ENCODE measurements at places on chromosomes 4 and X. TPM values are rescaled to one million over a fixed set of nuclear protein-coding genes. Genes with fewer than 3 reads are reported as not detected.
A peak's percentile ranks its signal among the peaks of the same experiment; 100 is the strongest.

- DNase-seq = no peak
Measured at GRCh38 chrX:39212456-39212855, 411.2 kb downstream of the MID1IP1 start.

DNA sequence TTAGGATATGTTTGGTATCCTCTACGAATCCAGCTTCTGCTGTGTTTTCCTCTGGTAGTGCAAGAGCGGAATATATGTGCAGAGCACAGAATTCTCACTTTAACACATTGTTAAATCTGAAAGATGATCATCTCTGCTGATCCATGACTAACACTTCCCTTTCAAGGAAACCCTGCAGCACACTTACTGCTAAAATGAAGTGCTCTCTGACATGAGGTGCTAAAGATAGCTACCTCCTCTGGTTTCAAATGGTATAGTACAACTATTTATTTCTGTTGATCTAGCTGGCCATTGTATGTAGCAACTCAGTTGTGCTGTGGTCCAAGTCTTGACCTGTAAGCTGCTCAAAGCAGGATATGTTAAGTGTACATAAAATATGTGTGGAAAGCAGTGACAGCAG, 162.4 kb upstream of the FMR1 start:
- no peak for DNase-seq

- no peak for DNase-seq
Measured at GRCh38 chr4:47597696-47598095, 112.6 kb downstream of the ATP10D start.

DNA sequence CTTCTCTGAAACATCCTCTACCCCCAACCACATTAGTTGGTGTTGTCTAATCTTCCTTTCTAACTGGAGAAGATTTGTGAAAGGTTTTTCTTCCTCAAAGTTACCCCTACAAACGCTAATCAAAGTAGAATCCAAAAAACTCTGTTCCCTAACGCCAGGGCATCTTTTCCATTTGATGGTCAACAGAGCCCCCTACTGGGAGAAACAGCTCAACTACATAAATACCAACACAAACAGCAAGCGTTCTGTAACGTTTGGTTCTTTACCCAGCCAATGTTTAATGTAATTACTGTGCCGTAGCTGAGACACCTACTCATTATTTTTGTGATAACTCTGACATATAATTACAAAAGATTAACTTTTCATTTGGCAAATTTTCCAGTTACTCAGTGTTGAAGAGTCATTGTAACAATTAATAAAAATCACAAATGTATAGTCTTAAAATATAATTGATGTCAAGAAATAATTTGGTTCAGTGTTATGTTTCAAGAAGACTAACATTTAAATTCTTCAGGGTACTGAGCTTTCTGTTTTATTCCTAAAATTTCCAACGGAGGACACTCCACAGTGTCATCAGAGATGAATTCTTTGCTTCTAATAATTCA, 94.9 kb upstream of the TBC1D9 start:
- no peak for DNase-seq

DNA sequence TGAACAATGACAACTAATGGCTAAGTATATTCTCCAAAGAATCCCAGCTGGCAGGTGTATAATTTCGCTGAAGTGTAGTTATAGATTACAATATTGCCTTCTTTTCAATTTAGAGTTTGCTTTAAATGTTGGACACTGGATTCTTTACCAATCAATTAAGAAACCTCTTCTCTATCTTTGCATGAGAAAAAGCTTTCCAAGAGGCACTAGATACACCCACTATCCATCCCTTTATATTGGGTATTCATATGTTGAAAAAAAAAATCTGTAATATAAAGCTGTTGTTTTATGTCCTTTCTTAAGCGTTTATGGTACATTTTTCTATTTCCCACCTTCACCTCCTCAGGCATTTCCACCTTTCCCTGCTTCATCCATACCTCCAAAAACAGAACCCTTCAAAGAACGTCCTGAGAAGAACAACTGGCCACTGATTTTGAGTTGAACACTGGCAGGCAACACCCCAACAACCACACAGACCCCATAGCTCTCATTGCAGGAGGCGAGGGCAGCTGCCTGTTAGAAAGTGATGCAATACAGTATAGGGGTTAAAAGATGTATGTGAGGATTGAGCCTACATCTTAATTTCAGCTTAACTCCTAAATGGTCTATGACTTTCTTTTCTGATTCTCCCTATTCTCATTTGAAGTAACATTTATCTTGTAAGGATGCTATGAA, 11.8 kb downstream of the ADH6 start:
- no peak for DNase-seq

- no peak for DNase-seq
Measured at GRCh38 chrX:85221361-85221760, 22.2 kb downstream of the SATL1 start.

DNA sequence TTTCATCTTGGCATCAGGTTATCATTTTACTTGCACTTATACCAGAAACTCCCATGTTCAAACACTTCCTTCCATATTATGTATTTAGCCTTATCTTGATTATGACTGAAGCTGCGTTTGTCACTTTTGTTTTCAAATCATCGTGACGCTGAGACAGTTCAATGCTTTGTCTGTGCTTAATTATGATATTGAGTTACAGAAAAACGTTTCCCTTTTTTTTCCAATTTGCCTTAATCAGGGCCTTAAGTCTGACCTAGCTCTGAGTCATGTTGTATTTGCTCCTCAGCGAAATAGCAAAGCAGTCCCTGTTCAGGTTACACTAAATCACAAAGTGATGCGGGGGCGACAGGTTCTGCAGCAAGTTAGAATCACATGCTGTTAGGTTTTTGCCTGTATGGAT, 254.7 kb downstream of the AFF2 start:
- DNase-seq = no peak

DNA sequence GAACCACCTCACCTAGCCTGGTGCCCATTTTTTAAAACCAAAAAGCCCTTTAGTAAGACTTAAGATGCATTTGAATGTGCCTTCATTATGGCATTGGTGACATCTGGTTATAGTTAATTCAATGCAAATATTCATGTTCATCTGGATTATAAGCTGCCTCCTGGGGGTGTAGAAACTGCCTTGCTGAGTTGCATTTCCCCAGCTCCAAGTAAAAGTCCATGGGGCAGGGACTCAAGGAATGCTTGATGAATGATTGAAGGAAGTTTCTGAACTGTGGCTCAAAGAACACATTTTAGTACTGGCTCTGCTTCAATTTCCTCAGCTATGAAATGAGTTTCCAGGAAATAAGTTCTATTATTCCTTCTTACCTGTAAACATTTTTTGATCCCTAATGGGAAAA, 18.5 kb upstream of the RBM47 start:
- no peak for DNase-seq

DNA sequence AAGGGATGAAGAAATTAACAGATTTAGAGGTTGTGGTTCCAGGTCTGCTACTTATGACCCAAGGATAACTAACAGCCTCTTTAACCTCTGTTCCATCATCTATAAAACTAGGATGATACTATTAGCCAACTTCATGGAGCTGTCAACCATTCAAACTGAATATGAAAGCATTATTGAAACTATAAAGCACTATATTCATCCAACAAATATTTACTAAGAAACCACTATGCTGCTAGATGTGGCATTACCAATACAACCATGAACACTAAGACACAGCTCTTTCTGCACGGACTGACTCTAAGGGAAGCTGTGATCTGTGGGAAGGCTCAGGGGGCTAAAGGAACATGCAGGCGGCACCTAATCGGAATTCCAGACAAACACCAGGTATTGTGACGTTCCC, 66.0 kb downstream of the APBB2 start:
- DNase-seq = no peak

DNA sequence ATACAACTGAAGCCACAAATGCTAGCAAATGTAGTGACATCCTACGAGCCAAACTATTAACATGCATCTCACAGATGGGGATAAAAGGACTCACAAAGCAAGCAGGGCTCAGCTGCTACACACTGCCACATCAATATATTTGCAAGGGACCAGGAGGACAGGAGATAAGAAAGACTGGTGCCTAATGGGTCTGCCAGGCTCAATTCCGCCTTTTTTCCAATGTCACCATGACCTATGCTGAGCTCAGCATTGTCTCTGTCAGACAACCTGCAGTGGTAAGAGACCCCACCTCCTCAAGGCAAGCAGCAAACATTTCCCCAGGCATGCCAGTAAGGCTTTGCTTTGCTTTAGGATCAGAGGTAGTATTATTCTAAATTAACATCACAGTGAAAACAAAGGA, 435 bp downstream of the DCX start:
- DNase-seq = no peak

DNA sequence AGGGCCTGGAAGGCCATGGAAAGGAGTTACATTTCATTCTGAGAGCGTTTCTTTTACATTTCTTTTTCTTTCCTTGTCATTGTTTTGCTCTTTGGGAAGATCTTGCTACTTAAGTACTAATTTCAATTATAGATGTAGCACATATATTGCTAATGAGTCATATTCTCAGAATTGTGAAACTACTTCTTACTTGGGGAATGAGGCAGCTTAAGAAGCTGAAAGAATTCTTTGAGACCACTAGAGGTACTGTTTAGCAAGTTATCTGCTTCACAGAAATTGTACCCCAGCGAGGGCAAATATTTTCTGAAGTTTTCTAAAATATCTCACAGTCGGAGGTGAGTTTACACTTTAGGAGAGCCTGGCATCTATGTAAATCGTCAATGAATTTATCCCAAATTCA, 100.6 kb downstream of the AFF2 start:
- no peak for DNase-seq

- peak; percentile 58 for DNase-seq
Measured at GRCh38 chr4:88659055-88659889, 38.4 kb downstream of the NAP1L5 start.

GRCh38 chr4:5572114-5572513, 136.2 kb downstream of the EVC2 start:
- DNase-seq = no peak

DNA sequence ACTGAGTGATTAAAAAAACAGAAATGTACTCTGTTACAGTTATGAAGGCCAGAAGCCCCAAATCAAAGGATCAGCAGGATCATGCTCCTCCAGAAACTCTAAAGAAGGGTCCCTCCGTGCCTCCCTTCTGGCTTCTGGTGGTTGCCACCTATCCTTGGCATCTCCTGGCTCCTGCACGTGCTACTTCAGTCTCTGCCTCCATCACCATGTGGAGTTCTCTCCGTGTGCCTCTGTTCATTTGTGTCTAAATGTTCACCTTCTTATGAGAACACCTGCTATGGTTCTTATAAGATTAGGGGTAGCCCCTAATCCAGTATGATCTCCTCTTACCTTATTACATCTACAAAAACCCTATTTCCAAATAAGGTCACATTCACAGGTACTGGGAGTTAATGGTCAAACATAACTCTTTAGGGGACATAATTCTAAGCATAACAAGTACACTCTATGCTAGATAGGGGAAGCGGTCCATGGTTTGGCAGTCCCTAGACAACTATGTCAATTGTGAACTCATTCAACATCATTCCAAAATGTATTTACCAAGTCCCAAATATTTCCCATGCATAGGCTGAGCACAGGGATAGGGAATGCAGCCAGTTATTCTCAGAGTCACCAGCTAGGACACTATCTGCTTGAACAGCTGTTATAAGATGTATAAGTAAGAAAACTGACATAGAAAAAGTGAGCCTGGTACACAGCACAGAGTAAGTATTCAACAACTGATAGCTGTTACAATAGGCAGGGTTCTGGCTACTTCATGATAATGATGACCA, 295.5 kb upstream of the BOD1L1 start:
- DNase-seq = no peak

DNA sequence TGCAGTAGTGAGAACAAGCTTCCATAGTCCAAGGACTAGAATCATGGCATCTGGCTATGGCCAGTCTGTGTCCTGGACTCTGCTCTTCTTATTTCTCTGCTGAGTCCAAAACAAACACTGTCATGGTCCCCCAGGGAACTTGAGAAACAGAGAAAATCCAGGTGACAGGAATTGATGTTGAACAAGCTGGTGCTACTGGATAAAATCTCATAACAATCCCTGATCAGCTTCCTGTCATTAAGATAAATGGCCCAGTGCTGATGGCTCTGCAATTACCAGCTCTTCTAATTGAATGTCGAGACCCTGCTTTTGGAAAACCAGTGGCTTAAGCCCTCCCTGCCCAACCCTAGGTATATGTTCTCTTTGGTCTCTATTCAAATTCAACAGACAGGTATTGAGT, 58.8 kb upstream of the ARHGAP36 start:
- DNase-seq = no peak

GRCh38 chr4:117429506-117429905, 344.1 kb upstream of the TRAM1L1 start:
- no peak for DNase-seq

DNA sequence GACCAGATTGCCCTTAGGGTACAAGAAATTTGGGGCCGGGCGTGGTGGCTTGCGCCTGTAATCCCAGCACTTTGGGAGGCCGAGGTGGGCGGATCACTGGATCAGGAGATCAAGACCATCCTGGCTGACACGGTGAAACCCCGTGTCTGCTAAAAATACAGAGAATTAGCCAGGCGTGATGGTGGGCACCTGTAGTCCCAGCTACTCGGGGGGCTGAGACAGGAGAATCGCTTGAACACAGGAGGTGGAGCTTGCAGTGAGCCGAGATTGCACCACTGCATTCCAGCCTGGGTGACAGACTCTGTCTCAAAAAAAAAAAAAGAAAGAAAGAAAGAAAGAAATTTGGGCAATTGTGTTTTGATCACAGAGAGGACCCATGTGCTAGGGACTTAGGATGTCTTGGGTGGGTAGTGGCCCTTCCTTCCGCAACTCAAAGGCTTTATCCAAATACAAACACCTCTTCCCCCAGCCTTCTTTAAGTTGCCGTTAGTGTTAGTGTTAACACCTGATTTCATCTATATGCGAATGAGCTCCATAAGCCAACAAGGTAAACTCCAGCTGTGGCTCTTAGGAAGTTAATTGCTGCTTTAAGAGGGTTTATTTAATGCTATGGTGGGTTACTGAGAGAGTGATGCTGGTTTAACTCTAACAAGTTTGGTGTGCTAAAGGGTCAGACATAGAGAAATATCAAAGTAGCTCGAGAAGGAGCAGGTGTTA, 8.6 kb upstream of the CCDC110 start:
- no peak for DNase-seq

Gene ASMT
- 0.89 TPM for total RNA-seq

Gene NPFFR2
- not detected for total RNA-seq

Gene TMEM165
- 131 TPM for total RNA-seq

Gene ADGRL3
- total RNA-seq = 45.9 TPM

Gene NOX1
- not detected for total RNA-seq

Gene TRO
- total RNA-seq = 13.0 TPM

Gene MAD2L1
- 1.5 TPM for total RNA-seq

Gene TCEAL6
- not detected for total RNA-seq

Data from sciatic nerve (tissue), 2 donors.